Osteoblast (primary cell): ENCODE measurements at places on chromosomes 4 and X. TPM values are rescaled to one million over a fixed set of nuclear protein-coding genes. Genes with fewer than 3 reads are reported as not detected.
A peak's percentile ranks its signal among the peaks of the same experiment; 100 is the strongest.

PABPC4L gene
- total RNA-seq, result 1.1 and 2.7 TPM in 2 replicates

ANOS1 gene
- total RNA-seq, result 1.1 and 1.5 TPM in 2 replicates

RAB33A gene
- 6.2 and 8.0 TPM in 2 replicates for total RNA-seq

LUZP4 gene
- total RNA-seq, result not detected in 2 replicates

ZNF182 gene
- 4.1 and 4.3 TPM in 2 replicates for total RNA-seq

GRCh38 chr4:66562276-66562806, 892.1 kb upstream of the EPHA5 start:
- H3K4me3 ChIP-seq, result no peak overlapping the region
- H3K27me3 ChIP-seq, result no peaks in the 10 kb centered on the region
- peak; percentile 86 for DNase-seq
- no peaks in the 10 kb centered on the region for H3K36me3 ChIP-seq
- peaks cover 39% of the 10 kb centered on the region for H3K4me1 ChIP-seq
- H3K27ac ChIP-seq, result peak overlapping the region; percentile 99

- H3K27me3 ChIP-seq, result no peaks in the 10 kb centered on the region
- DNase-seq, result no peak
- H3K4me3 ChIP-seq, result no peak overlapping the region
- H3K4me1 ChIP-seq, result no peaks in the 10 kb centered on the region
- no peaks in the 10 kb centered on the region for H3K36me3 ChIP-seq
- no peak overlapping the region for H3K27ac ChIP-seq
Measured at GRCh38 chrX:65866146-65866545, 173.7 kb downstream of the VSIG4 start.

DNA sequence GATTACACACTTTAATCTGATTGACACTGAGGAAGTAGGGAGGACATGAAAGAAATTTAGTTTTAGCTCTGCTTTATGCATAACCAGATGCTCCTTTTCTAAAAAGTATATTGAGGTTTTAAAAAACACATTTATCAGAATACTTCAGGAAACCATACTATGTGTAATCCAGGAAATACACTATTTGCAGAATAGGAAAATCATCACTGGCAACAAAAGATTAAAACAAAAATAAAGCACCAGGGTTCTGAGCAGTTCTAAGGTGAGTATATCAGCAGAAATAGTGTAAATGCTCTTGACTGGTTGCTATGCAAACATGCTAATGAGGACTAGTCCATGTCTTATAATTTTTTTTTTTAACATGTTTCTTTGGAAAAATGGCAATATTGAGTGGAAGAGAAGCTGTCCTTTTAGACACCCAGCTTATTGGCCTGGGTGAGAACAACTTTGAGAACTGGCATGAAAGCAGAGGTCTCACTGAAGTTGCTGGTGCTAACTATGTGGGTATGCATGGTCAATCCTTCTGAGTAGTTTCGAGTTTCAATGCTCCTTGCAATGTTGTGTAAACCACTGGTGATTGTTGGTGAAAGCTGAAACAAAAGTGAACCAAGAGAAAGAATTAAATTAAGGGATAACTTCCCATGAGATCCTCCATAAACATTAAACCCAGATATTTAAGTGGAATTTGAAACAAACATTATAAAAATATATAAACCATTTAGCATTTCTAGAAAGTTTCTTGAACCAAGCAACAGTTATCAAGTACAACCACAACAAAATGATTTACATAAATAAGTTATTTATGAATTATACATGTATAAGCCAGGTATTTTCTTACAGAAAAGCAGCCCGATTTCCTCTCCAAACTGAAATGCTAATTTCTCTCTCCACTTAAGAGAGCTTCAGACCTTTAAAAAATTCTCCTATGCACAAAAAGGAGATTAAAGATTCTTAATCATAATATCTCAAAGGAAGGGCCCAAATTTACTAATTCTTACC, 20.4 kb upstream of the SCD5 start:
- peaks cover 10% of the 10 kb centered on the region for H3K4me1 ChIP-seq
- H3K27me3 ChIP-seq, result no peaks in the 10 kb centered on the region
- H3K4me3 ChIP-seq, result no peak overlapping the region
- no peak overlapping the region for H3K27ac ChIP-seq
- no peak for DNase-seq

DNA sequence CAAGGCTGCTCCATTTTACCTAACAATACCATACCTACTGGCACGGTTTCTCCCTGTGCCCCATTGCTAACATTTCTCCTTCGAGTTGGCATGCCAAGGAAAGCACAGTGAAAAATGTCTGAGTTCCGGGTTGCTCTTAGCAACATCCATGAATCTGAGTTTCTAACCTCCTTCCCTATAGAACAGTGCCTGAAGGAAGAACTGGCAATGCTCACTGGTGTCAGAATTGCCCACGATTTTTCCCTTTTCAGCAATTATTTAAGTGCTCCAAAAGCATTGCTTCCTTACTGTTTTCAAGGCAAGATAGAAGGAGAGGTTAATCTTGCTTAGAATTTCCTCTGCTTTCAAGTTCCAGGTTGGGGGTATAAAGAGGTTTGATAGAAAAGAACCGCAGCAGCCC, 75.1 kb downstream of the SORBS2 start:
- no peak for DNase-seq
- no peaks in the 10 kb centered on the region for H3K27me3 ChIP-seq
- no peak overlapping the region for H3K27ac ChIP-seq
- H3K4me1 ChIP-seq, result peaks cover 33% of the 10 kb centered on the region
- no peaks in the 10 kb centered on the region for H3K36me3 ChIP-seq
- no peak overlapping the region for H3K4me3 ChIP-seq

DNA sequence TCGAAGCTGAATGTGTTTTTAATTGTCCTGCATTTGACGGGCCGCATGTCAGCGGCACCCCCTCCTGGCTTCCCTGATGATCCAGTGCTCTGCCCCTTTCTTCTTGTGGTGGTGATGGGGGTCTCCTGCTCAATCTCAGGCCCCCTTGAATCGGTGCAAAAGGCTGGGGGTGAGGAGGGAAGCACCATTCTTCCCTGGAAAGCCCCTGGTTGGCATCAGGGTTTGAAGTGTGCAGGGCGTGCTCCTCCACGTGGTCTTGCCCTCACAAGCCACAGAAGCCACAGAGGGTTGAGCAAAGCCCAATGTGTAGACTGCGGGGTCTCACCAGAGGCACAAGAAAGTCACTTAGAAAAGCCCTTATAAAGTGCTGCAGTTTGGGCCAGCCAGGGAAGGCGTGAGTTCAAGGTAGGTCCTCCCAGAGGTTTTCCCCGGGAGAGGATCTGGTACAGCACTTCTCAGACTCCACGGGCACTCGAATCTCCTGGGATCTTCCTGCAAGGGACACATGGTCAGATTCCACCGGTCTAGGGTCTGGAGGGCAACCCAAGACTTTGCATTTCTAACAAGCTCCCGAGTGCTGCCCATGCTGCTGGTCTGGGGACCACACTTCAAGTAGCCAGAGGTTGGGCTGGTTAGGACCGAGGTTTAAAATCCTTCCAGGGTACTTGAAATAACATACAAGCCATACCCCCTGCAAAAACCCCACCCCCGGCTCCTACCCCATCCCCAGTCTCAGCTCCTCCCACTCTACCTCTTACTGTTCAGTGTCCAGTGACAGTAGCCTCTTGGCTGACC, 35.1 kb downstream of the PSAPL1 start:
- DNase-seq, result no peak
- no peak overlapping the region for H3K27ac ChIP-seq
- peaks cover 38% of the 10 kb centered on the region for H3K27me3 ChIP-seq
- H3K36me3 ChIP-seq, result no peaks in the 10 kb centered on the region
- H3K4me1 ChIP-seq, result no peaks in the 10 kb centered on the region

DNA sequence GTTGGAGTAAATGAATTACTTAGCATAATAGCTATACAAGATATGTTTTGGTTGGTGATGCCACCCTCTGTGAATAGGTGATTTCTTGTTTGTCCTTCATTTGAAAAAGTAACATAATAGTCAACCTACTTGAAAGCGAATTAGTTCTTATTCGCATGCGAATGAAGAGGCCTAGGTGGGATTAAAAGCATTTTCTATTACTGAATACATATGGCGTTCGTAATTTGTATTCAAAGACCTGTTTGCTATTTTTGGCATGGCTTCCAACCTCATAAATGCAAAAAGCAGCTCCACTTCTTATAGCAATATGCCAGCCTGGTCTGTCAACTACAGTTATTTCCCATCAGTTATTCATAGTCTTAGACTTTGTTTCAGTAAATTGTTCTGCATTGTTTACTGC, 261.3 kb downstream of the TENM3 start:
- no peak overlapping the region for H3K4me3 ChIP-seq
- DNase-seq, result no peak
- H3K27me3 ChIP-seq, result no peaks in the 10 kb centered on the region
- no peaks in the 10 kb centered on the region for H3K36me3 ChIP-seq

- H3K4me1 ChIP-seq, result no peaks in the 10 kb centered on the region
- no peak for DNase-seq
- no peak overlapping the region for H3K4me3 ChIP-seq
- no peak overlapping the region for H3K27ac ChIP-seq
Measured at GRCh38 chrX:57772637-57773036, 92.6 kb upstream of the NLRP2B start.

DNA sequence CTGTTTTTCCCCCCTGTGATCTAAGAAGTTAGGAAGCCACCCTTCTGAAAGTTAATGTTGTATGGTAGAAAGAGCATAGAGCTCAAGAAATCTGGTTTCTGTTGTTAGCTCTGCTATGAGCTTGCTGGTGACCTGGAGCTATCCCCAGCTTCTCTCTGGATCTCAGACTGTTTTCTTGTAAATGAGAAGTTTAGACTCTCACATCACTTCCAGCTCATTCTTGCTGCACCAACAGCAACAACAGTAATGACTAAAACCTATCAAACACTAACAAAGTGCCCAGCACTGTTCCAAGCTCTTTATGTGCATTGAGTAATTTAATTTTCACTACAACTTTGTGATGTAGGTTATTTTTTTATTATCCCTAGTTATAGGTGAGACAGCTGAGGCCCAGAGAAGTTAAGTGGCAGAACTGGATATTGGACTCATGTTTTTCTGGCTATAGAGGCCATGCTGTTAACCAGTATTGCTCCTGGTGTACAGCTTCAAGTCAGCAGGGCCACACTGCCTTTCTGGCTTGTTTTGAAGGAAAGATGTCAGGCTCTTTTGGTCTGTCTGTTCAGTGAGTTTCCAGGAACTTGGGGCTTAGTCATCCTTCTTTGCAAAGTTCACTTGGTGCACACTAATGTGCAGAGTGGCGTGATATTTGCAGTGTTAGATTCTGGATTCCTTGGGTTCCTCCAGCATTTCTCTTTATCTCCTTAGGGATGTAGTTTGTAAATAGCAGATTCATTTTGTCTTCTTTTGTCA, 27.8 kb upstream of the TMEM164 start:
- no peak overlapping the region for H3K27ac ChIP-seq
- H3K4me1 ChIP-seq, result peaks cover 4% of the 10 kb centered on the region
- H3K4me3 ChIP-seq, result no peak overlapping the region
- no peaks in the 10 kb centered on the region for H3K36me3 ChIP-seq

GRCh38 chr4:125105561-125105960, 209.2 kb upstream of the FAT4 start:
- no peak overlapping the region for H3K4me3 ChIP-seq
- H3K27me3 ChIP-seq, result no peaks in the 10 kb centered on the region
- no peak overlapping the region for H3K27ac ChIP-seq
- H3K36me3 ChIP-seq, result no peaks in the 10 kb centered on the region
- no peaks in the 10 kb centered on the region for H3K4me1 ChIP-seq
- DNase-seq, result no peak

GRCh38 chrX:12789976-12790375, 1.2 kb upstream of the PRPS2 start:
- no peak overlapping the region for H3K27ac ChIP-seq
- H3K27me3 ChIP-seq, result no peaks in the 10 kb centered on the region
- no peaks in the 10 kb centered on the region for H3K36me3 ChIP-seq
- no peak overlapping the region for H3K4me3 ChIP-seq
- H3K4me1 ChIP-seq, result no peaks in the 10 kb centered on the region

- peak; percentile 54 for DNase-seq
- H3K27me3 ChIP-seq, result no peaks in the 10 kb centered on the region
- H3K36me3 ChIP-seq, result no peaks in the 10 kb centered on the region
- no peak overlapping the region for H3K4me3 ChIP-seq
- H3K27ac ChIP-seq, result no peak overlapping the region
- peaks cover 14% of the 10 kb centered on the region for H3K4me1 ChIP-seq
Measured at GRCh38 chr4:2333356-2333841, 71.5 kb upstream of the MXD4 start.

DNA sequence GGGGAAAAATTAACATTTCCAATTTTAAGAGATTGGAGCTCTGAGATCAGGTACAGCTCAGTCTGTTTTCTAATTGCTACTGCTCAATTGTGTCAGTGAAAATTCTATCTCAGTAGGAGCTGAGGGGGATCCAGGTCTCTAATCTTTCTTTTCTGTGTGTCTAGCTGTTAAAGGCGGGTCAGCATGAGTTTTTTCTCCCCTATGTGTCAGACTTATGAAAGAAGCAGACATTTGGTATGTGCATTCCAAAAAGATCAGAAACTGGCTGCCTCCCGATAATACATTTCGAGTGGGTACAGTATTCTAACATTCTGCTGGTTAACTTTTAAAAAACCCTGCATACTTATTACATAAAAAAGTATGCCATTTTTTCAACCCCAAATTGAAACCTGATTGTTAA, 72.4 kb downstream of the PCDH7 start:
- H3K27ac ChIP-seq, result no peak overlapping the region
- H3K27me3 ChIP-seq, result no peaks in the 10 kb centered on the region
- DNase-seq, result no peak
- no peaks in the 10 kb centered on the region for H3K4me1 ChIP-seq

- no peaks in the 10 kb centered on the region for H3K27me3 ChIP-seq
- no peak for DNase-seq
- H3K4me1 ChIP-seq, result no peaks in the 10 kb centered on the region
- no peaks in the 10 kb centered on the region for H3K36me3 ChIP-seq
- H3K27ac ChIP-seq, result no peak overlapping the region
Measured at GRCh38 chr4:117770269-117771102, 263.8 kb upstream of the NDST3 start.

GRCh38 chrX:71515038-71515396, 17.9 kb upstream of the OGT start:
- H3K27ac ChIP-seq, result no peak overlapping the region
- no peak overlapping the region for H3K4me3 ChIP-seq
- no peaks in the 10 kb centered on the region for H3K4me1 ChIP-seq
- no peaks in the 10 kb centered on the region for H3K36me3 ChIP-seq

GRCh38 chr4:53116954-53117353, 248.9 kb downstream of the SCFD2 start:
- peaks cover 44% of the 10 kb centered on the region for H3K4me1 ChIP-seq
- H3K27ac ChIP-seq, result peak overlapping the region; percentile 3
- H3K4me3 ChIP-seq, result no peak overlapping the region
- DNase-seq, result no peak
- H3K36me3 ChIP-seq, result no peaks in the 10 kb centered on the region
- H3K27me3 ChIP-seq, result no peaks in the 10 kb centered on the region

DNA sequence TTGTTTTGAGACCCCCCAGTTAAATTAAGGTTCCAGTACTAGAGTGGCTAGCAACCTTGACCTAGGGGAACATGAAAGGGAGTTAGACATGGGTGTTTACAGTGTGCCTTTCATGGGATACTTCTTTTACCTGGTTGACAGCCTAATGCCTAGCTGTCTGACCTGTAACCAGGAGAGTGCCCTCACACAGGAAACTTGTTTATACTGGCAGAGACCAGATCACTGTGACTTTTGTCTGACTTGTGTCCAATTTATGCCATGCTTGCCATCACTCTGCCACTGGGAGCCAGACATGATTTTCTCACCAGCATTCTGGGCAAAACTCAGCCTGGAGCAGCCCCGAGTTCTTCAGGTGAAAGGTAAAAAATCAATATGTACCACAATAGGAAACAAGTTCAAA, 305.9 kb downstream of the CHIC1 start:
- H3K36me3 ChIP-seq, result no peaks in the 10 kb centered on the region
- H3K27ac ChIP-seq, result no peak overlapping the region
- no peaks in the 10 kb centered on the region for H3K4me1 ChIP-seq
- H3K4me3 ChIP-seq, result no peak overlapping the region
- DNase-seq, result no peak
